ENCODE measurements at places on chromosomes 3 and 15.

DNA sequence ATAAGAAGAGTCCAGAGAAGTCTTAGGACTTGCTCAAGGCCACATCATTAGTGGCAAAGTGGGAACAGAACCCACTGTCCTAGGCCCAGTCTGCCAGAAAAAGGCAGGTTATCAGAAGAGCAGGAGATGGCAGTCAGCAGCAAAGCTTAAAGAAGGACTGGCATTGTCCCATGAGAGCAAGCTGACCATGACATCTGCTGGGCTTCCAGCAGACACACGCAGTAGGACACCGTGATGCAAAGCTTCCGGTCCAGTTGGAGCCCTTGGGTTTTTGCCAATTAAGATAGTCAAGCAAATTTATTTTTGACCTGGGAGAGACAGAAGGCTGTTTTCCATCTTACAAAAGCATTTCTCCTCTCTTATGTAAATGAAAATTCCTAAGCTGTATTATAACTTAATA lies 42.1 kb downstream of the ZBTB38 start:
- DNase-seq = no peak

DNA sequence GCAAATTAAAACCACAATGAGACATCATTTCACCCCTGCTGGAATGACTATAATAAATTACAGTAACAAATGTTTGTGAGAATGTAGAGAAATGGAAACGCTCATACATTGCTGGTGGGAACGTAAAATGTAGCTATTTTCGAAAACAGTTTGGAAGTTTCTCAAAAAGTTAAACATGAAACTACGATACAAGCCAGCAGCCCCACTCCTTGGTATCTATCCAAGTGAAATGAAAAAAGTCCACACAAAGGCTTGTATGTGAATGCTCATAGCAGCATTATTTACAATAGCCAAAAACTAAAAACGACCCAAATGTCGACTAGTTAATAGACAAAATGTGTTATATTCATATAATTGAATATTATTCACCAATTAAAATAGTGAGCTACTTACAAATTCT lies 22.9 kb upstream of the CFAP20DC start:
- no peak for DNase-seq

GRCh38 chr15:95770196-95770595 lies 560.3 kb upstream of the NR2F2 start:
- no peak for DNase-seq

DNA sequence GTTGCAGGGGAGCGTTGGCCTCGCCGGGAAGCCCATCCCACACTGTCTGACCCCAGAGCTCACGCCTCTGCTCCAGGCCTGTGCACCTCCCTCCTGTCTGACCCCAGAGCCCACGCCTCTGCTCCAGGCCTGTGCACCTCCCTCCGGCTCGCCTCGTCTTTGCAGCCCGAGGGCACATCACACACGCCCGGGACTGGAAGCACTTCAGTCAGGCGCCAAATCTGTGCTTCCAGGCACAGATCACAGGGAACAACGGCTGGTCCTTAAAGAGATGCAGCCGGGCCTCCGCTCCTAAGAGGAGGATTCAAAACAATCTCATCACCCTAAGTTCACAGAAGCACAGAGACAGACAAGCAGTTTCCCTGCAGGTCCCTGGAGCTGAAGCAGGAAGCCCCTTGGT lies 103.0 kb upstream of the RPL32 start:
- no peak for DNase-seq

DNA sequence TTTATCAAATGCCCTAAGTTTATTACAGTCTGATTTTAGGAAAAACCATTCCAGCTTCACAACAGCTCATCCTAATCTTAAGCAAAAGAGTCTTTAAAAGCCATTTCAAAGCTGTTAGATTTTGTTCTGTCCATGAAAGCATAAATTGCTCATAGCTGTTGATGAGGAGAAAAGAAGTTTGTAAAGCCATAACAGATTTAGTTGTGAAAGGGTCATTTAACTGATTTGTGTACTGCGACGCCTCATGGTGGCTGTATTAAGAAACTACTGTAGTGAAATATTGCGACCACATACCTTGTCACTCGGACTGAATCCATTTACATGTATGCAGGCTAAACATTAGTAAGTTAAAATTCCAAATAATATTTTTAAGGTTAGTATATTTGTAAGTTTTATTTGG lies 20.9 kb downstream of the BBX start:
- DNase-seq = no peak

DNA sequence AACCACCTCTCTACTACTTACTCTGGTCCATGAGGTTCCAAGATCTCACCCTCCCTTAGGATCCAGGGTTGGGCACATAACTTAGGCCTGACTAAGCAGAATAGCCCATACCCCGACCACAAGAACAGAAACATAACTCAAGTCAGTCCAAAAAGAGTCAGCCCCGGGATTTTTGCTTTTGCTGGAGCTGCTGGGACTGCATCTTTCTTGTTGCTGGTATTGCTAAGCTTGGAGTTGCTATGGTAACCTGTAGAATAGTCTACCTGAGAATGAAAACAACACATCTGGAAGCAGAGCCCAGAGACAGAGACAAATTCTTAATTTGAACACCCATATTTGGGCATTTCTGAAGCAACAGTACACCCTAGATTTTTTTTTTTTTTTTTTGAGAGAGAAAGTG lies 6.5 kb downstream of the RUBCN start:
- peak; percentile 45 for DNase-seq

GRCh38 chr3:138389841-138390581 lies 41.6 kb downstream of the MRAS start:
- DNase-seq = no peak

DNA sequence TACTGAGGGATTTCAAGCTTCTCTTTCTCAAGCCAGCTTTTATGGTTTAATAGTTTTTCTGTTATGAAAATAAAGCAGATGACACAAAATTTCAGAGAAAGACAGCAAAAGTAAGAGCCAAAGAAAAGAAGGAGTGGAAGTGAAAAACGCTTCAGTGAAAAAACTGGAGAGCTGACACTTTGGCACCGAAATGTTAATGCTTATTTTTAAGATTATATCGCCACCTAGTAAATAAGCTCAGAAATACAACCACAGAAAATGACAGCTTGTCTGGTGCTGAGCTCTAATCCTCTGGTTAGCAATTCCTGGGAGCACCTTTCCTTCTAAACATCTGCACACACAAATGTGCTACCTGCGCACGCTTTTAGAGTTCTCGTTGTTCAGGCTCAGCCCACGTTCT lies 101.6 kb downstream of the ZPLD1 start:
- DNase-seq = peak; percentile 29

DNA sequence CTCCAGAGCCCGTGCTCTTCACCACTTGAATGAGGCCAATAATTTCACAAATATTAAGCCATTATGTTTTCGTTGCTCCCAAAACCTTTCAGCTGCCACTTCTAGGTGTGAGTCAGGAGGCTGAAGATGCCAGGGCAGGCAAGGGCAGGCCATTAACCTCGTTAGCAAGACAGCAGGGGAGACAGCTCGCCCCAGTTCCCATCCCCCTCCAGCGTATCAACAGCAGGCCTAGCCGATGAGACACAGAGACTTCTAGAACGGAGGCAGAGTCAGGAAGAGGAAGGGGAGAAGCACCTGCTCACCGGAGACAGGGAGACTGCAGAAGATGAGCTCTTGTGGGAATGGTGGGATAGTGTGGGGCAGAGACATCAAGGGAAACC lies 28.0 kb upstream of the PLA2G4E start:
- DNase-seq = no peak

DNA sequence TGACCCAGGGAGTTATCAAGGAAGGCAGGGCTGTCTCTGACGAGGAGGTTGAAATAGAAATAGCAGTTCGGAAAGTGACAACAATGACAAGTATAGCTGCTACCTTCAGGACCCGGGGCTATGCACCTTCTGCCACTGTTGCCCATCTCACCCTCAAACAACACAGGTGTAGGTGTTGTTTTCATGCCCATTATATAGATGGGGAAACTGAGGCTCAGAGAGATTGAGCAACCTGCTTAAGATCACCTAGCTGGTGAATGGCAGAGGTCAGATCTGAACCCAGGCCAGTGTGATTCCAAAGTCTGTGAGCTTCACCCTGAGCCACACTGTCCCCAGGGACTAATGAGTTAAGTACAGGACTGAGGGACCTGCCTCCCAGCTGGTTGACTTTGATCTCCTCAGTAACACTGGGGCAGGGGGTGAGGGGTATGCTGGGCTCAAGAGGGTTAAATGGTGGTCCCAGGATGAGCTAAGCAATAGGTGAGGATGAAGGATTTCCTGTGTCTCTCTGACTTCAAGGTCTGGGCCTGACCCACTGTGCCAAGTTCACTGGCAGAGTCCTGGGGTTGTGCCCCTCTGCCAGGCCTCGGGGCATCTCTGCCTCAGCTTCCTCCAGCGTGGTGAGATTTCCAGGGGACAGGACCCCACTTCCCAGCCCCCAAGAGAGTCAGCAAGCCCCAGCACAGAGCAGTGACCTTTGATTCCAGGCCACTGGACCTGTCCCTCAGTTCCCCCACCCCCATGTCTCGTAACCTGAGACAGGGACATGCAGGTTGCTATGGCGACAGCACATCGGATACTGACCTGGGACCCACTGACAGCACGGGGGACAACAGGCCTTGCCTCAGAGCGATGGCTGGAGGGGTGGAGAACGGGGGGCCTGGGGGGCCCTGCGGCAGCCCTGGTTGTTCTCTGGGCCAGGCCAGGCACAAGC lies 35.0 kb downstream of the ATP2B2 start:
- DNase-seq = no peak

DNA sequence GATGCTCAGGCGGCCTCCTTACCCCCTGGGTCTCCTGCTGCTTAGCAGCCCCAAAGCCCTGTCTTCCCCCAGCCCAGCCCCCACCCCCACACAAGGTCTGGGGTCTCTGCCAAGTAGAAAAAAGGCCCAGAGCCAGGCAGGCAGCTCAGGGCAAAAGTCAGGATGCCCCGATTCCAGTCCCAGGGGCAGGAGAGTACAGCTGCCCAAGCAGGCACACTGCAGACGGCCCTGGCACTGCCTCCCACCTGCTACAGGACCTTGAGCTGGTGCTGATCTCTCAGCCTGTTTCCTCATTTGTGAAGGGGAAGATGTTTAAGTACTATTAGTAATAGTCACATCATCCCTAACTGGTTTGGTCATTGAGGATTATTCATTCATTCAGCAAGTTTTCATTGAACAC lies 12.6 kb downstream of the TMEM43 start:
- no peak for DNase-seq

DNA sequence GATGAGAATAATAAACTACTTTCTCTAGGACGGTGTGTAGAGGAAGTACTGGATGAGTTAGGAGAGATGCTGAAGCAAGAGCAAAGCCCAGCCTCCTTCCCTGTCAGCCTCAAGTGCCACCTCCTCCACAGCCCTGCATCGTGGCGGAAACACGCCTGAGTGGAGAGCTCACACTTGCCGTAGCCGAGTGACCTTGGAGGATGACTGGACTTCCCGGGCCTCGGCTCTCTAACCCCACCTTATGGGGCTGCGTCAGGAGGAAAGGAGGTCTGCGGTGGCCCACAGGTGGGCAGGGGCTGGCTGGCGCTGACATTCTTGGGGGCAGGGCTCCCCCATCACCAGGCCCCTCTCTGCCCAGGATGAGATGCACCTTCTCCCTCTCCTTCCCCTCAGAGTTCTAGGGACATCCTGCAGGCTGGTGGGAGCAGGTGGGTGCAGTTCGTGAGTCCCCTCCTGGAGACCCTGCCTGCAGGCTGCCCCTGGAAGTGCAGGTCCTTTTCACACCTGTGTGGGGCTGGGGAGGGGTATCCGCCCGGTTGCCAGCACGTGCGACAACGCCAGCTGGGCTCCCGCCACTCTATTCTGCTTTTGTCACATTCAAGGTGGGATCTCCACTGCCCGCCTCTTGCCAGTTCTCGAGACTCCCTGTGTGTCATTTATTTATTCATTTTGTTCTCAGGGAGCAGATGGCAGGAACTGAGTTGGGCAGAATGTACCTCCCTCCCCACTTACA lies 175.2 kb downstream of the MEGF11 start:
- DNase-seq = no peak

DNA sequence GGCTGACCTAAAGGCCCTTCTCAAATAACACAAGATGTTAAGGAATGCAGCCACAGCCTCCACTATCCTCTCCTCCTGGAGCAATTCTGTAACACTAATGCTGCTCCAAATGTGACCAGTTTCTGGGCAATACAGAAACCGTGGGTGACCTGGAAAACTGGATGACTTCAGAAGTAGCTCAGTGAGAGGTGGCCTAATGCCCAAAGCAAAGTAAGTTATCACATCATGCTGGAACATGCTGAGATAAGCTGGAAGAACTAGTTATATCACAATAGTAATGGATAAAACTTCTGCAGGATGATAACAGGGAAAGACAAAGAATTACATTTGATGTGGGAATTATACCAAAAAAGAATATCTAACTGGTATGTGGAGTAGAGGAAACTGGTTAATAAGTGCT lies 72.0 kb downstream of the DHX30 start:
- no peak for DNase-seq

DNA sequence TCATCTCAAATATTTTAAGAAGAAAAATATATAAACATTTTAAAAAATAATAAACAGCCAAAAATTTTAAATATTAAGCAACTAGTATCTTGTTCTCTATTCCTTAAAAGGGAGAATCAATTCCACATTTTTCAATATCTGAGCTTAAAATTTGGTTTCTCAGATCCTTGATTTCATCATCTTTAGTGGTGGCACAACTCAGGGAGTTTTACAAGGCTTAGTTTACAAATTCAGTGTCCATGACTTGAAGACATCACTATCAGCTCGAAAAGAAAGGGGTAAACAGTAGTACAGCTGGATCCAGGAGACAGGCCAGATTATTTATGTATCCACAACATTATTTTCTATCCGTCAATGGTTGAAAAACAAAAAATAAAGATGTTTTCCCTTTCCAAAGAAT lies 11.6 kb downstream of the IGF2BP2 start:
- DNase-seq = no peak

- no peak for DNase-seq
These were observed 6.1 kb downstream of the GRM2 start for GRCh38 chr3:51712963-51713362.

DNA sequence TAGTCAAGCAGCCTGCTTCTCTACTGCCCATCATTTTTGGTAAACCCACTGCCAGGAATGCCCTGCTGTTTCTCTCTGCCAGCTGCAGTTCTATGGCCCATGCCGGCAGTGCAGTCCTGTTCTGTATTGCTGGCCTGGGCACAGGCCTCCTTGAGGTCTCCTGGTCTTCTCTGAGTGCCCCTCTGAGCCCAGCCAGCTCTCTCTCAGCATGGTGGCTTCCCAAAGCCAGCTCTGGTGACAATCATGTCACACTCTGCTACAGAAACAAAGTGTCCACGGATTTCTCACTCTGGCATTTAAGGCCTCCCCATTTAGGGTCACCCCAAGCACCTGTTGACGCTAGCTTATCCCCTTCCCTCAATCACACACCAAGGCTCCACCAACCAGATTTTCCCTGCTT lies 24.5 kb downstream of the SRPRB start:
- DNase-seq = no peak

GRCh38 chr3:80769683-80770082 lies 991.8 kb downstream of the GBE1 start:
- DNase-seq = no peak

DNA sequence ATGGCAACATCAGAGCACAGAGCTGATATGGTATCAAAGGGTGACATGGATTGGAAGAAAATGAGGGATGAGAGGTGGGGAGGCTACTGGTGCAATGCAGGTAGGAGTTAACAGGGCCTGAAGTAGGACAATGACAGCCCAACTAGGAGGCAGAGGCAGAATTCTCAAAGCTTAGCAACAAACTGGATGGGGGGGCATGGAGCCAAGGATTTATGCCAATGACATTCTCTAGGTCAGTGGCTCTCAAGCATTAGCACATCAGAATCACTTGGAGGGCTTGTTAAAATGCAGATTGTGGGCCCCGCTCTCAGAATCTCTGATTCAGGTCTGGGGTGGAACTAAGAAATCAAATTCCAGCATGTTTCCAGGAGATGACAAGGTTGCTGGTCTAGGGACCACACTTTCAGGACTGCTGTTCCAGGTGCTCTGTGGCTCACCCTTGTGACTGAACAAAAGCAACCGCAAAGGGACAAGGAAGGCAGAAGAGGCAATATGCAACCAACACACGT lies 98.0 kb upstream of the TNIK start:
- no peak for DNase-seq
